Head of caudate nucleus (tissue), 42 donors: ENCODE measurements at places on chromosomes 2 and 18.

- no peak for DNase-seq
Observed at GRCh38 chr2:105184420-105184819, 57.1 kb upstream of the GPR45 start.

DNA sequence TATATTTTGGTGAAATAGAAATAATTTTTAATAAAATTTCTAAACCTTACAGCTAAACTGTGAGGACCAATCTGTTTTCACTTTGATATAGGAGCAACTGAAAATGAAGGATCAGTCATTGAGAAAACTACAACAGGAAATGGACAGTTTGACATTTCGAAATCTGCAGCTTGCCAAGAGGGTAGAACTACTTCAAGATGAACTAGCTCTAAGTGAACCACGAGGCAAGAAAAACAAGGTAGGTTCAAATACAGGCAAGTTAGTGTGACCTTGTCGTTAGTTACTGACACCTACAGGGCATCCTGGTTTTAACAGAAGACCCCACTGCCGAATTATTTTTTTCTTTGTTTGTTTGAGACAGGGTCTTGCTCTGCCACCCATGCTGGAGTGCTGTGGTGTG lies 75.5 kb upstream of the STON1 start:
- DNase-seq, result no peak

DNA sequence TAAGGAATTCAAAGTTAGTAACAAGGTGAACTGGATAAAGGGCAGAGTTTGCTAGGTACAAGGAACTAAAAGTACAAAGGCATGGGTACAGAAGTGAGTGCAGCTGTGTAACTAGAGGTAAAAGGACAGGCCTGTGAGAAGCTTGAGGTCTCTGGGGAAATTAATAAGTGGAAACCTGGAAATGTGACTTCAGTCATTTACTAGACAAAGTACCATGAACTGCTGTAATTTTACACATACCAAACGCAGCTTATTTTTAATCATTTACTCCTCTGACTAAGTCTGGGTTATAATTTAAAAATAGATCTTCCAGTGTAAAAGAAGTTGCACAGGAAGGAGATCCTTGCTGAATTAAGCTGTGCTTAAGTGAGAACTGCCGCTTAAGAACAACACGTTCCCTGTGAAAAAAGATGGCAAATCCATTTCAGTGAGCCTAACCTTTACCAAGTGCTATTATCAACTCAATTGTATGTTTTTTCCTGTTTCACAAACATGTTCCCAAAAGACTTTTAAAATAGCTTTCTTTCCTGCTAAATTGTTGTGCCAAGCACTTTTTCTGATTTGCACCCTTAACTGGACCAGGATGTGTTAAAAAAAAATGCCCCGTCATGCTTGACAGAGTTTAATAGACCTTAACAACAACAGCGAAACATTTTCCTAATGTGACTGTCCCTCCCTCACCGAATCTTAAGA lies 44.3 kb downstream of the CALCRL start:
- DNase-seq, result no peak

DNA sequence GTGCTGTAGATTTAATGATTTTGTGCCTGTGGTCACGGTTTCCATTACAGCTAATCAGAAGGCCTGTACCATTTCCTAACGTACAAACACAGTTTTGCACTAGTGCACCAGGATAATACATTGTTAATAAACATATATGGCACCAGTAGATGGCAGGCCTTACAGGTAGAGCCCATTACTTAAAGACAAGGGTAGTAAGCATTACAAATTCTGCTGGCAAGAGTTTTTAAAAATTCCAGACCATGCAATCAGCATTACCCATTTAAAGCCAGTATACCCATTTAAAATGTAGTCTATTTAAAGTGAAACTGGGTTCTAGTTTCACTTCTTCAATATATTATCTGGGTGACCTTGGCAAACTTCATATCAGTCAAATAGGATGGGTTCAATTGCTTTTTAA lies 224.2 kb downstream of the NUP35 start:
- DNase-seq, result no peak

GRCh38 chr2:173300458-173300857 lies 54.2 kb upstream of the CDCA7 start:
- no peak for DNase-seq

GRCh38 chr2:38712871-38713270 lies 38.3 kb downstream of the SRSF7 start:
- no peak for DNase-seq

GRCh38 chr18:39441648-39442047 lies 1876.0 kb upstream of the CELF4 start:
- DNase-seq, result no peak

GRCh38 chr2:1988594-1988993 lies 244.3 kb upstream of the PXDN start:
- DNase-seq, result peak; percentile 55

- no peak for DNase-seq
Observed at GRCh38 chr18:693466-694187, 18.8 kb downstream of the ENOSF1 start.

DNA sequence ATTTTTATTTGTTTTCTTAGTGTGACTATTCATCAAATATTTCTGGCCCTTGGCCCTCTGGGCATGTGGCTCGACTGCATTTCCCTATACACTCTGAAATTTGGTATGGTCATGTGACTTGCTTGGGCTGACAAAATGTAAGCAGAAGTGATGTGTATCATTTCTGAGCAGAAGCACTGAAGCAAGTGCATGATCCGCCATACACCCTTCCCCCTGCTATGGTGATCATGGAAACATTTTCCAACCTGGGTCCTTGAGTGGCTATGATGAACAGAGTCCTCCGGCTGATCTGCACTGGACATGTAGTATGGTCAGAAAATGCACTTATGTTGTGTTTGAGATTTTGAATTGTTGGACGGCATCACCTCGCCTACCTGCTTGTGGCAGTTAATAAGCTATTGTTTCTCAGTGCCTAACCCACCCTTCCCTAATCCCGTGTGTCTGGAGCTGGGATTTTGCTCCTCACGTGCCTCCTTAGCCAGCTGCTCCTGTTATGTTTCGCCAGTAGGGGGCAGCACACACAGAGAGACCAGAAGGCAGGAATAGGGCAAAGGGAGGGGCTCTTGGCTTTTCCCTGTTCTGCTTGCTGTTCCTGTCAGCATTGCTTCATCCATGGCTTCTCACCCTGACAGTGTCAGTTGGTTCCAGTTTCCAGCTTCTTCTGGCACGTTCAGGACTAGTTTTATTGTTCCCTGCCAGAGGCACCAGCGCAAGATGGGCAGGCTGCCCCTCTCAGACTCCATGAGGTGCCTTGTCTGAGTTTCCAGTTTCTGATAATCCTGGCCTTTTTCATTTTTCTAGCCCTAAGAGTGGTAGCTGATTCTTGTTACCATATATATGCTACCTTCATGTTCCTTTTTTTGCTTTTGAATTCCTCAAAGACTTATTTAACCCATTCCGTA lies 207.4 kb downstream of the ARL6IP6 start:
- peak; percentile 70 for DNase-seq

DNA sequence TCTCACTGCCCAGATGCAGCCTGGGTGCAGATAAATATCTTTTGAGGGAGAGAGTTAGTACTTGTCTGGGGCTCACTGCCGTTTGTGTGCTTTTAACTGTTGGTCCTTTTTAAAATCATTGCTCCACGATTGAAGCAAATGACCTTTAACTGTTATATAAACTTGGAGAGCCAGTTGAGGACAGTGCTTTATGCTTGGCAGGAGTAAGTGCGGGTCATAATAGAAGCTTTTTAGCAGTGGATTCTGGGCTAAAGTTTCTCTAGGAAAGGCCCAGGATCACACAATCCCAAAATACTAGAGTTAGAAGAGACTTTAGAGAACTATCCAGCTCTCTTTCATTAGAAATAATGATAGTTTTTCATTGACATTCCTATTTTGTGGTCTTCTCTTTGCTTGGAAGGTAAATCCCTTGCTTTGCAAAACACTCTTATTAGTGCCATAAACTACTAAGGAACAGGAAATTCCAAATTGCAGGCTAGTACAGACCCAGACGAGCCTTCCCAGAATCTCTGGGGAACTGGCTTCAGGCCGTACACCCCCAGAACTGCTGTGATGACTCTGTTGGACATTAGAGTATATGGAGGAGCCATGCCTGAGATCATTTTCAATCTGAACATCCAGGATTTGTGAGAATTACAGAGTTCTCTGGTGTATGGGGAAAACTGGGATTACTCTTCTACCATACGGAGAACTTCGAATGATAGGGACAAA lies 19.1 kb downstream of the LIMS1 start:
- DNase-seq, result no peak

- no peak for DNase-seq
Observed at GRCh38 chr2:120631236-120631635, 104.4 kb upstream of the GLI2 start.

DNA sequence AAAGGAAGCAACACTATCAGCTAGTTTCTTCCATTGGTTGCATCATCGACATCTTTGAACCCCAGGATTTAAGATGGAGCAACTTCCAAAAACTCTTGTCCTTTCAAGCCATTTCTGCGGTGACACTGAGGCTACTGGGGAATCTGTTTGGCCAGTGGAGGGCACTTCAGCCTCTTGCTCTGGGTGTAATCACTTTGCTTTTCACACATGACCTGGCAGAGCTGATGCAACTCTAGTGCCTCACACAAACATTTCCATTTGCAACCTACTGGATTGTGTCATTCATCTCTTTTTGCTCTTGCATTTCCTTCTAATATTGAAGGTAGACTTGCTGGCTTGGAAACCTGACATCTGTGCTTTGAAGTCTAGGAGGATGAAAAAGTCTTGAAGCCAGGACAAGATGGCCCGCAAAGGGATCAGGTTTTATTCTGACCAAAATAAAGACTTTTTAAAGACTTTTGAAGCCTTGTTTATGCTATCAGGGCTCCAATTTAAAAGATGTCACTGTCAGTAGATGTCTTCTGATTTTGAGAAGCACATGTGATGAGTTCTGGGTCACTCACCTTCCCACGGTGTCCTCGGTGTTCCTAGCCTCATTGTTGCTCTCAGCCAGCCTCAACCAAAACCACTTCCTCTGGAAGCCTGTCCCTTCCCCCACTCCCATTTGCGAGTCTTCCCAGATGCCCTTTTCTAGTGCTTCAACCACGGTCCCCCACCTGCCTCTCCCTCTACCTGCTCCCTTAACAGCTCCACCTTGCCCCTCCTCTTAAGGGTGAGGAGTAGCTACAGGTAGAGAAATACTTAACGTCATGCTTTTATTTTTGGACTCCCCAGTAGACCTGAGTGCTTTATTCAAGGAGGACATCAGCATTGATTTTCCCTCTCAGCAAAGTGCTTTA lies 69.7 kb upstream of the KCNE4 start:
- DNase-seq, result peak; percentile 49

- no peak for DNase-seq
Observed at GRCh38 chr2:129619471-129619870, 360.0 kb upstream of the RAB6C start.

- no peak for DNase-seq
Observed at GRCh38 chr2:106863387-106863786, 22.6 kb downstream of the ST6GAL2 start.

- DNase-seq, result no peak
Observed at GRCh38 chr18:36745219-36745975, 83.4 kb downstream of the TPGS2 start.

GRCh38 chr2:138949517-138949916 lies 169.3 kb upstream of the NXPH2 start:
- DNase-seq, result no peak

GRCh38 chr2:220654322-220654721 lies 917.8 kb downstream of the EPHA4 start:
- no peak for DNase-seq

DNA sequence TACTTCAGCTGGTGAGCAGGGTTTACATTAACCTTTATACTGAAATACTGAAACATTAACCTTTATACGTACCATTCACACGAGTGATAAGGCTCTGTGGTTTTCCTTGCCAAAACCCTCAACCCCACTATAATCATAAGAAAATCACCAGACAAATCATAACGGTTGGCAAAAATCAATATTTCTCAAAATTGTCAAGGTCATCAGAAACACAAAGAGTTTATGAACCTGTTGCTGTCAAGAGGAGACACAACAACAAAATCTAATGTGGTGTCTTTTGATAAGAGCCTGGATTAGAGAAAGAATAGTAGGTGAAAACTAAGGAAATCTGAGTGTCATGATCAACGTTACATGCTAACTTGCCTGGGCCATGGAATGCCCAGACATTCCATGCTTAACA lies 396.9 kb upstream of the TMEFF2 start:
- DNase-seq, result no peak

GRCh38 chr2:60515721-60516226 lies 37.7 kb downstream of the BCL11A start:
- no peak for DNase-seq

DNA sequence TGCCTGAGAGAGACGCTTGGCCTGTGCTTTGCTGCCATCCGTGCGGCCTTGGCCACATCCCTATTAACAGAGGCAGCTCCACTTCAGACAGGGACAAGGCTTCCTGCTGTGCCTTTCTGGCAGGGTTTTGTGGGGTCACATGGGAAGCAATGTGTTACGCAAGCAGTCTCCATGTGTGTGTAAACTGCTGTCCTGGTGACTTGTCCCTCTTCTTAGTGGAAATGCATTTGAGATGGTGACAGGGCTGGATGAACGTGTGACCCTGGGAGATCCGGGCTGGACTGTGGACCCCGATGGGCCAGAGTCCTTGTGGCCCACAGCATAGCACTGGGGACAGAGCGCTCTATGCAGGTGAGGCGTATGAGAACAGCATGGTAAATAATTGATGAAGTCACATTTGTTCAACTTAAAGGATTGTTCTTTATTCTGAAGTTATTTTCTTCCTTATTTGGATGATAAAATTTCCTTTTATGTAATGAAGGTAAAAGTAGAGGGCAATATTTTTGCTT lies 23.2 kb downstream of the ASB1 start:
- peak; percentile 37 for DNase-seq

DNA sequence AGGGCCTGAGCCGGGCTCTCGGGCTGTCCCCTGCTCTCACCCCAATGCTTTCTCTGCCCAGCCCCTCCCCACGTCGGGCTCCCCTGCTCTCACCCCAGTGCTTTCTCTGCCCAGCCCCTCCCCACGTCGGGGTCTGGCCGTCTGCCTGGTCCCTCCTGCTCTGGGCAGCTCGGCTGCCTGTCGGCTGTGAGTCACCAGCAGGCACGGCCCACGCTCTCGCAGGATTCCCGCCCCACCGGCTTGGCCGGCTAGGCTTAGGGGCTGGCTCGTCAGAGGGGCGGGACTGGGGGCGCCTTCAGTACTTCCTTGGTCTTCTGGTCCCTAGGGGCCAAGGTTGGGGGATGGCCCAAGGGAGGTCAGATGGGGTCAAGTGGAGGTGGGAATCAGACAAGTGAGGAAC lies 3.3 kb downstream of the BOK start:
- DNase-seq, result peak; percentile 68

- no peak for DNase-seq
Observed at GRCh38 chr2:102204638-102205037, 17.8 kb downstream of the IL1RL2 start.

DNA sequence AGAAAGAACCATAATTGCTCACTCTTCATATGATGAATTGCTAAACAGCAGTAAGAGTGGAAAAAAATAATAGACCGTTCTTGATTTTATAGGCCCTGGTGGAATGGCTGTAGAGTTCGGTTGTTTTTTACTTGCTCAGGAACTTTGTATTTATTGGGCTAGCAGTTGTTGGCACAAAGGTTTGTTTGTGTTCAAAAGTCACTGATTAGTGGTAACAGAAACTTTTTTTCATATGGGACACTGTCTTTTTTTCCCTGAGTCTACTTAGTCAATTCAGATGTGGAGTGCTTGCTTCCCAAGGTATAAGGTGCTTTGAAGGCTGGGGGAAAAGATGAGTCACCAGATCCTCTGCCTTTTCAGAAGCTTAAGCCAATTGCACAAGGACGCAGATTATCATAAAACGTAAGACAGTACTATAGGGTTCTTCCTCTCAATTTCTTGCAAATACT lies 25.8 kb downstream of the PHLPP1 start:
- no peak for DNase-seq
